ENCODE measurements at places on chromosomes 13 and 19.

DNA sequence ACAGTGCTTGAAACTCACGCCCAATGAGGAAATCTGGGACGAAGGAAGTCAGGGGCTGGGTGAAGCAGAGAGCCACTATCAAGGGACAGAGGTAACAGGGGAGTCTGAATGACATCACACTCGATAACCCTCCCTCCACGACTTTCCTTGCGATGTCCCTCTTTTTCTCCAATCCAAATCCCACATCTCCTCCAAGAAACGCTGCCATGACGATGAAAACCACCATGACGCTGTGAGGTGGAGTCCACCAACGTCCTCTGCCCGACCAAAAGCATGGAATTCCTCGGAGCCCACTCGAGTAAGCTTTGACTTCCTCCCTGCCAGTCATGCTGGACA is 967 bp downstream of the REXO1 start:
- DNase-seq: no peak

- DNase-seq: no peak
Measured at GRCh38 chr19:3570606-3571011, 2.1 kb upstream of the HMG20B start.

GRCh38 chr19:7078008-7078407 is 8.5 kb downstream of the ZNF557 start:
- no peak for DNase-seq

DNA sequence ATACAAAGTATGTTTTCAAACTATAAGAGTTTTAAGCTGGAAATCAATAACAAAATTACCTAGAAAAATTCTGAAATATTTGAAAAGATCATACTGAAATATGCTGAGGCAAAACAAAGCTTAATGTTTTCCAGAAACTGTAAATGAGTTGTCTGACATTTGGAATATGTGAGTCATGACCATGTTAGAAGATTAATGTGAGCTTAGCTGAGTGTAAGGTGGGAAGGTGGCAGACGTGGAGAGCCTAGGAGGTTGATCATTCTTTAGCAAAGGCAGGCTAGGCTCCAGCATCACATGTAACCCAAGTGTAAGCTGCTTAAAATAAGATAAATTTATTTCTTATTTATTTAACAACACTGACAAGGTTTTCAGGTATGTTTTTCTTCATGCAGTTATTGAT is 2086.1 kb upstream of the PCDH20 start:
- DNase-seq: no peak

- no peak for DNase-seq
Measured at GRCh38 chr13:60026286-60026685, 137.4 kb downstream of the DIAPH3 start.

DNA sequence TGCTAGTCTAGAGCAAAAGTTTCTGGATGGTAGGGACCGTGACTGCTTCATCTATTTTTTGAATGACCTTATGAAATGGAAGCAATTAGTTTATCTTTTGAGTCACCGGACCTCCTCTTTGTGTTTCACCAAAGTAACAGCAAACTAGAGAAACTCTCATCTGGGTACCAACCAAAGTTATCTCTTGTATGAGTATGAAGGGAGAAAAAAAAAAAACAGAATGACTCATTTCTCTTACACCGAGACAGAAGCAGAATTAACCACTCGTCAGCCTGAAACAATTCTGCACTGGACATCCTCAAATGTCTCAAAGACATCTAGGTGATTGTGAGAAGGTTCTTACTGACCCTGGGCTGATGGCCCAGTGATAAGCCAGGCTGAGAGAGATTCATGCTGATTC is 18.3 kb downstream of the ZNF100 start:
- no peak for DNase-seq
